ENCODE measurements at places on chromosomes 5 and 9.

- no peak for DNase-seq
These were observed 311.2 kb upstream of the SEMA6A start for GRCh38 chr5:116885825-116886224.

GRCh38 chr9:72681283-72681630 is 159.8 kb downstream of the TMC1 start:
- no peak for DNase-seq

- DNase-seq = no peak
These were observed 159.8 kb downstream of the SYK start for GRCh38 chr9:90961375-90961774.

GRCh38 chr9:21728781-21729180 is 73.7 kb upstream of the MTAP start:
- no peak for DNase-seq

- DNase-seq = no peak
These were observed 21.5 kb downstream of the PLPP7 start for GRCh38 chr9:131310833-131311554.

GRCh38 chr5:74664551-74664950 is 20.5 kb upstream of the HEXB start:
- DNase-seq = no peak

DNA sequence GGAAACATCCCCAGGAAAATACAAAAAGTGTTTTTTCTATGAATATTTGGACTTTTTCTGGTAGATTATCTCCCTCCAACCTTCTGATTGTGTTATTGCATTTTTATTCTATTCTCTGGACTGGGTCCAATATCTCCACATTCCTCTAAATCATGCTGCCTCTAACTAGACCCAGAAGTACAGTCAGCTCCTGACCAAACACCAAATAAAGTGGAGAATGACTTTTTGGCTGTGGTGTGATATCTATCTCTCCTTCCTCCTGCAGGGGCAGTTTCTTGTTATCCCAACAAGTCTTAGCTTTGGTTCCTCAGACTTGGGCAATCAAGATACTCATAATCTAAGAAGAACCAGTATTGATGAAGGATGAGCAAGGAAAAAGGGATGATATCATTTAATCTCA is 3.2 kb upstream of the RAI14 start:
- DNase-seq = no peak

DNA sequence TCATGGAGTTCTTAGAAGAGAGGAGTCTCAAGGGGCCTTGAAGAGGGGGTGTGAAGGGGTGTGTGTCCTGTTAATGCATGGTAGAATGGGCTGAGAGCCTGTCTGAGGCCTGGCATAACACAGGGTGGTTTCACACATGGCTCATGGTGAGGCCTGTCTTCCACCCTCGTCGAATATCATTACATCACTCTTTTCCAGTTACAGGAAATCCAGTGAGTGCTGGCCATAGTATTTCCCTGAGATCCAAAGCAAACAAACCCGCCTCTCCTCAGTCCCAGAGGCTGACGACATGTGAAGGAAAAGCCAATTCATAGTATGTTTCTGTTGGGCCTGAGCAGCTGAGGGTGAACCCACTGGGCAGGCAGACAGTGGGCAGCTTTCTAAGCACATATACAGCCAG is 159.4 kb upstream of the NR3C1 start:
- DNase-seq = no peak

- DNase-seq = no peak
These were observed 134.0 kb upstream of the VCAN start for GRCh38 chr5:83337453-83338035.

GRCh38 chr9:22136461-22137096 is 127.5 kb upstream of the CDKN2B start:
- no peak for DNase-seq

DNA sequence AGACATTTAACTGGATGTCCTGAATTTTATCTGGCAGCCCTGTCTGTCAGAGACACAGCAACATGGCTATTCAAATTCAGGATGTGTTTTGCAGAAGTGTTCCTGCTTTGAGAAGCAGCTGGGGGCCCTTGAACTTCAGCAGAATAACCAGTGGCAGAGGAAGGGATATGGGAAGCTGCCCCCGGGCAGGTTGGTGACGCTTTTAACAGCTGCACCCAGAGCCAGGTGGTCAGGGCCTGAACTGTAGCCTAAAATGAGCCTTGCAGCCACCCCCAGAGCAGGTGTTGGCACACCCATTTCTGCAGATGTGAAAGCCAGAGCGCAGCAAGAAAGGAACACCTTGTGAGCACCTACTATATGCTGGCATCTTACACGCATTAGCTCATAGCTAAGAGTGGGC is 128.7 kb upstream of the BOD1 start:
- DNase-seq = peak; percentile 13

DNA sequence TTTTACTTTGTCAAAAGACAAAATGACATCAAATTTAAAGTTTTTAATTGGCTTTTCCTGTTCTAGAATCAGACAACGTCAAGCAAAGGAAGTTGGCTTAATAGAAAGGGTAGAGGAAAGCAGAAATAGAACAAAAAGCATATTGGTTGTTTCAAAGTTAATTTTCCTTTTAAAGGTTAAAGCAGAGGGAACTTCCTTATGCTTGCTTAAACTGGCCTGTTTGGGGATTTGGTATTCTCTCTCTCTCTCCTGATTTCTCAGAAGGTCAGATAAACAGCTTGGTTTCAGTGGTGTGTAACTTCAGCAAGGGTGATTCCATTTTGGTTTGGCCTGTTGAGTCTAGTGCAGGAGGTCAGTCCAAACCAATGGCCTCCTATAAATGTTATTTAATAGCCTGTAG is 127.1 kb downstream of the SMARCA2 start:
- no peak for DNase-seq

DNA sequence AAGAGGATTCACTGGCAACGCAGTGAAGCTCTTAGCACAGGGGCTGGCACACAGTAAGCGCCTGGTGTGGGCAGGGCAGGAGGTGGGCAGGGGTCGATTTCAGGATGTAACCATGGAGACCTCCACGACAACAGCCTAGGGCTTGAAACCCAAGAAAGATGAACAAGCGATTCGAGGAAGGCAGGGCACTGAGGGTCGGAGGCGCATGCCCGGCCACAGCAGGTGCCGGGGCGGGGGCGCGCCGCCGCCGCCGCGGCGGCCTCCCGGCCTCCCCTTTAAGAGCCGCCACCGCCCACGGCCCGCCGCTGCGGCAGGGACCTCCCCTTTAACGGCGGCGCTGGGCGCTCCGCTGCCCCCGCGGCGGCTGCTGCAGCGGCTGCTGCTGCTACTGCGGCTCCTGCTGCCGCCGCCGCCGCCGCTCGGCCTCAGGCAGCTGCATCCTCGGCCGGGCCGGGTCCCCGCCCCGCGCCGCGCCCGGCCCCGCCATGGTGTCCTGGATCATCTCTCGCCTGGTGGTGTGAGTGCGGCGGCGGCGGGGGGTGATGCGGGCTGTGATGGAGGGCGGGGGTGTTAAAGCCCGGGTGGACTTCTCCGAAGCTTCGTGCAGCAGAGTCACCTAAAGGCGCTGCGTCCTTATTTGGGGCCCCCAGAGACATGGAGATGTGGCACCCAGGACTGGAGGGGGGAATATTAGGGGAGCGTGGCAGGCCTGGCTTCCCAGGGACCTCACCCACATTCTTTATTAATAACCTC is at the start of gene REEP2:
TSS of gene REEP2 (plus strand) at position 334 of the 753 bp plus-strand sequence. CDS start at position 486, 152 bp downstream.
- DNase-seq = no peak

- DNase-seq = no peak
These were observed 2125.4 kb upstream of the WWC1 start for GRCh38 chr5:166166071-166166470.
